ENCODE measurements at places on chromosomes 6 and 20.
A peak's percentile ranks its signal among the peaks of the same experiment; 100 is the strongest.

GRCh38 chr6:34890533-34890925 lies 1.5 kb downstream of the ANKS1A start:
- H3K27ac ChIP-seq, result peak overlapping the region; percentile 13
- peak overlapping the region; percentile 95 for H3K4me3 ChIP-seq
- no peaks in the 10 kb centered on the region for H3K27me3 ChIP-seq

DNA sequence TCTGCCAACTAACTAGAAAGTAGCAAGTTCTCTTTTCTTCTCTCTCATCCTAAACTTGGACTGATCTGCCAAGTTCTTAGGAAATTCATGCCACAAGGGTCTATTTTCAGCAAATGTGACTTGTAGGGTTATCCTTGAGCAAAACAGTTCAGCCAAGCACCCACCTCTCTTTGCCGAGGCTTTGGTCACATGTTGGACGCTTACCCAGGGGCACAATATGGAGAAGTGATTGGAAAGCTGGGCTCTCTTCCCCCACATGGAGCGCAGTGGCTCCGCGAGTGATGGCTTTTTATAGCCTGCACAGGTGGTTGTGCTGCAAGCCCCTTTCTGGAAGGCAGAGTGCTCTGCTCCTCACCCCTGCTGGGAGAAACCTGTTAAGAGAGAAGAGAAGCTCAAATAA lies 47.7 kb upstream of the FNDC1 start:
- no peaks in the 10 kb centered on the region for H3K36me3 ChIP-seq
- no peak for DNase-seq
- no peaks in the 10 kb centered on the region for H3K27me3 ChIP-seq
- no peaks in the 10 kb centered on the region for H3K4me1 ChIP-seq

DNA sequence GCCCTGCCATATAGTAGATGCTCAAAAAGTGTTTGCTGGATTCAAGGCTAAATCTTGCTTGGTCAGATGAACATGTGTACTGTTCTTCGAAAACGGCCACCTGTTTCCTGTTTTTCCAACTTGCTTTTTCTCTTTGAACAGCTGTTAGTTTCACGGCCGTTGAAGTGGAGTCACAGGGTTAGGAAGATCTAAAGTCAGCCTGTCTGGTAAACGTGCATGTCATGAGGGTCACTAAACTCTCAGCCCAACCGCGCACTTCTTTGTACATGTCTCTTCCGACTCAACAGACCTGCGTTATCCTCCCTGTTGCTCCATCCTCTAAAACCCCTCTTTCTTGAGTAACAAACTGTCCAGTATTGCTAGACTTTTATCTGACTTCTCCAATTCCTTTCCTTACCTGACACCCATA lies 93.2 kb upstream of the MAN1A1 start:
- H3K27me3 ChIP-seq, result no peaks in the 10 kb centered on the region
- no peak overlapping the region for H3K4me3 ChIP-seq
- H3K4me1 ChIP-seq, result peaks cover 10% of the 10 kb centered on the region
- H3K36me3 ChIP-seq, result no peaks in the 10 kb centered on the region
- no peak overlapping the region for H3K27ac ChIP-seq
- DNase-seq, result no peak

- no peaks in the 10 kb centered on the region for H3K27me3 ChIP-seq
- H3K27ac ChIP-seq, result no peak overlapping the region
- no peak for DNase-seq
- H3K4me1 ChIP-seq, result peaks cover 25% of the 10 kb centered on the region
- peak overlapping the region; percentile 60 for H3K4me3 ChIP-seq
- no peaks in the 10 kb centered on the region for H3K36me3 ChIP-seq
These were observed 671 bp downstream of the E2F1 start for GRCh38 chr20:33685328-33686099.

DNA sequence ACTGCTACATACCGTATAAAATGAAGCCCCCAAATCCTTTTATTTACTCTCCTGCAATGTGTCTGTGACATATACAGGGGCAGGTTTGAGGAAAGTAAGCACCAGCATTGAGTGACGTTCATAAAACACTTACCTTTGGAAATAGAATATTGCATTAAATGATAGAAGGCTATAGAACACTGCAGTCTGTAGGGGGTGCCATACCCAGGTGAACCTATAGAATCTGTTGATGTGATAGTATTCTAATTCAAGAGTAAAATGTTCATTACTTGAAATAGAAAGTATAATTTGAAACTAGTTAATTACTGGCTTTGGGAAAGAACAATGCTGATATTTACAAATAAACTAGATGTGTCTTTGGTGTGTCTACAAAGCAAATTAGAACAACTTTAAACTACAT lies 47.0 kb upstream of the PRL start:
- no peak overlapping the region for H3K4me3 ChIP-seq
- H3K4me1 ChIP-seq, result peaks cover 4% of the 10 kb centered on the region
- no peaks in the 10 kb centered on the region for H3K27me3 ChIP-seq
- H3K36me3 ChIP-seq, result no peaks in the 10 kb centered on the region

GRCh38 chr6:114431641-114432040 lies 88.8 kb upstream of the HS3ST5 start:
- no peak overlapping the region for H3K27ac ChIP-seq
- no peak overlapping the region for H3K4me3 ChIP-seq
- no peak for DNase-seq
- H3K36me3 ChIP-seq, result no peaks in the 10 kb centered on the region
- H3K4me1 ChIP-seq, result no peaks in the 10 kb centered on the region

- H3K27ac ChIP-seq, result no peak overlapping the region
- no peak for DNase-seq
- no peaks in the 10 kb centered on the region for H3K4me1 ChIP-seq
- no peaks in the 10 kb centered on the region for H3K36me3 ChIP-seq
These were observed 6.4 kb upstream of the TRIM38 start for GRCh38 chr6:25956226-25956625.
